Activated naive CD4-positive, alpha-beta T cell treated with anti-CD3 and anti-CD28 coated beads, Interleukin-2, amount 50 U/mL, for 72 hours (primary cell): ENCODE measurements at places on chromosomes 3 and 15.

DNA sequence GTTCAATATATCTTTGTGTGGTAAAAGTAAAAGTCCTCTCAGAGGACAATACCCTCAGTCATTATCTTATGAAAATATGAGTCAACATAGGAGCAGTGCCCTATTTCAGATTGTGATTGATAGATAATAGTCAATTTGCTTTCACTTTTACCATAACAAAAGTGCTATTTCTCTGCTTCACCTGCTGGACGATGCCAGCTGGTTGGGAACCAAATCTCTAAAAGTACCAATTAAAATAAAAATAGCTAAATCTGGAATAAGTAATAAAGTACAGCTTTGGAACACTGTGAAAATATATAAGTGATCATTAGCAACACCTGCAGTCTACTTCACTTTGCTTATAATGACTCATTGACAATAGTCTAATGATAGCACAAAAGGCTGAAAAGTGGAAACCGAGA is 390.3 kb upstream of the AGTR1 start:
- DNase-seq = no peak

GRCh38 chr3:48157202-48157840 is 30.9 kb downstream of the CDC25A start:
- DNase-seq = no peak

- DNase-seq = no peak
Measured at GRCh38 chr3:73789825-73790444, 165.2 kb upstream of the PDZRN3 start.

GRCh38 chr3:134857356-134857755 is 62.3 kb downstream of the EPHB1 start:
- no peak for DNase-seq

DNA sequence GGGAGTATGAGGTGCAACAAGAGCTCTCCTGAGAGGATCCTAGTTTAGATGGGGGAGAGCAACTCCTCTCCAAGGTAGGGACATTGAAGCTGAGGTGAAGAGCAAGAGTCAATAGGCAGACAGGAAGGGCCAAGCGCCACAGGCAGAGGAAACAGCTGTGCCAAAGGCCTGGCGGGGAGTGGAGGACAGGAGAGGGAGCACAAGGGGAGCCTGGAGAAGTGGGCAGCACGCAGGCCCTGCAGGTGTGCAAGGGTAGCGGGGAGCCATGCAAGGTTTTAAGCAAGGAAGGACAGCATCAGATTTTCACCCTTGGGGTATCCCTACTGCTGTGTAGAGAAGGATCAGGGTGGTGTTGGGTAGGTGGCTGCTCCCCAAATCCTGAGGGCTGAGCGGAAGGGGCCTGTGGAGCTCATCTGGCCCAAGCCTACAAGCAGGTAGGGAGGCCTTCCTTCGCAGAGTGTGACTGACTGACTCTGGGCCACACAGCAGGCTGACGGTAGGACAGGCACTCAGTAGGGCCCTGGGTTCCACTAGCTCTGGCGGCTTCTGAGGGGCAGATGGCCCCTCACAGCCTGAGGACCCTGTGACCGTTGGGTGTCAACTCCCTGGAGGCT is 13.3 kb downstream of the CHST13 start:
- peak; percentile 30 for DNase-seq
